HTR-8/SVneo (cell line): ENCODE measurements at places on chromosomes 1 and 21.

GRCh38 chr1:109341944-109342930, 35.4 kb upstream of the MYBPHL start:
- DNase-seq, result no peak

DNA sequence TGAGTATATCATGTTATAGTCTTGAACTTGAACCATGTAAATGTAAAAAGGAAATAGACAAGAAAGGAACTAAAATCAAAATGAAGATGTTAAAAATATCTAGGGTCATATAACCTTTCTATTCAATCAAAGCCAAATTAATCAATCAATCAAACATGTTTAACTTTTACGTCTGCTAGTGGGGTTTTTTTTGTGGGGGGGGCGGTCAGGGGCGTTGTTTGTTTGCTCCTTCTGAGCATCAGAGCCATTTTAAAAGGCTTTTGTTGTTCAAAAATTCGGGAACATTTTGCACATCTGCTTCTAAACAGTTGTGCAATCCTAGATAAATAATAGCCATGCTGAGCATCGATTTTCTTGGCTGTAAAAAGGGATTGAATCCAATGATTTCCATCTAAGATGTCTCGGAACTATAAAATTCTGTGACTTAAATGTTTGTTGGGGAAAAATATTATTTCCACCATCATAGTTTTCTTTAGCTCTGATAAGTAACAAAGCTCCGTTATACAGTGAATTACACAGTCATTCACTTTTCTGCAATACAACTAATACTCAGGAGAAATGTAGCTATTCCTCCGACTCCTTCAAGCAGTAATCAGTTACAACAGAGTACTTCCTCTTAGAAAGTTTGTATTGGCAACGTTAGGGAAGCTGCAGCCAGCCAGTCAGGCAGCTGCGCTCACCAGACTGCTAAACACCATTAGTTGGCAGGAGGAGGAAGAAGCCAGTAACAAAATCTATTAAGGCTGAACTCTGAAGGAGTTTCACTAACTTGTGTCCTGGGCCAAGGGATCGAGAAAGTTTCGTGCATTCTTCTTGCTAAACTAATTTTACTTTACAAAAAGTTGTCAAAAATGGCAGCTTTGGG, 2.2 kb downstream of the SPATA6 start:
- DNase-seq, result no peak

DNA sequence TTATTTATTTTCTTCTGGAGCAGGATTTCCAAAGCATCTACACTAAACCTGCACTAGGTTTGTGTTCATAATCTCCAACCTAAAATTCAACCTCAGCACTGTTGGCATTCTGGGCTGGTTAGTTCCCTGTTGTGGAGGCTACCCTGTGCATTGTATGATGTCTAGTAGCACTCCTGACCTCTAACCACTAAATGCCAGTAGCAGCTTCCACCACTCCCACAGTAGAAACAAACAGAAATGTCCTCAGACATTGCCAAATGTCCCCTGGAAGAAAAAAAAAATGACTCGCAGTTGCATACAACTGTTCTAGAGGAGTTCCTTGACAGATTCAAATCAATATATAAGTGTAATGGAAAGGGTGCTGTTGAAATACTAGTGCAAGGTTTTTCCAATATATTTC, 18.9 kb downstream of the GRIK1 start:
- DNase-seq, result no peak

- DNase-seq, result no peak
Measured at GRCh38 chr21:23861911-23862504, 1745.3 kb downstream of the MRPL39 start.

GRCh38 chr1:162033428-162033827, 9.8 kb upstream of the OLFML2B start:
- no peak for DNase-seq
